Ecto neural progenitor cell (in vitro differentiated cells): ENCODE measurements at places on chromosomes 13 and 19.

DNA sequence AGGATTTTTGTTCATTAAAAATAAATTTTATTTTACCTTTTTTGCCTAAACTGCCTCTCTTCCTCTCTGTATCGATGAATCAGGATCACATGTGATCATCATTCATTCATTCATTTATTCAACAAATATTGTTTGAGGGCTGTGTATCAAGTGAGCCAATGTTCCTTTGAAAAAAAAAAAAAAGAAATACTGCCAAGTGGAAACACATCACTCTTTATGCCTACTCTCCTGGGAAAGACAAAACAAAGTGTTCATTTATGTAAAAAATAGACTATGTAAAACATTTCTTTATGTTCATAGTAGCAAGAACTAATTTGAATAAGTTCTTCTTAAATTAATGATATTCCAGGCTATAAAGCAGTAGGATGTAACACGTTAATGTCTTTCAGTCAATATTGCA, 233.1 kb downstream of the POSTN start:
- no peak for DNase-seq

- DNase-seq: no peak
These were observed 18.0 kb downstream of the FAM124A start for GRCh38 chr13:51240178-51240577.

DNA sequence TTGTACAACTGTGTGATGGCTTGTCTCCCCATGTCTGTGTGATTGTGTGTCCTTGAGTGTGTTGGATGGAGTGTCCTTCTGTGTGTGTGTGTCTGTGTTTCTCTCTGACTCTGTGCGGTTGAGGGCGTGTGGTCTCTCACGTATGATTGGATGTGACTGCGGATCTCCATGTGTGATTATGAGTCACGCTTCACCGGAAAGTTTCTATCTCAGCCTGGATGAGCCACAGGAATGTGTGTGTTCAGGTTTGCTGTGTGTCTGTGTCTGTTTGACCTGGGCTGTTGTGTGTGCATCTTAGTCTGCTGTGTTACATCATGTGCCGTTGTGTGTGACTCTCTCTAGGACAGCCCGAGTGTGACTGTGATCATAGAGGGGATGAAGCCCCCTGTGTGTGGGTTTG, 15.5 kb upstream of the ZNF835 start:
- no peak for DNase-seq

DNA sequence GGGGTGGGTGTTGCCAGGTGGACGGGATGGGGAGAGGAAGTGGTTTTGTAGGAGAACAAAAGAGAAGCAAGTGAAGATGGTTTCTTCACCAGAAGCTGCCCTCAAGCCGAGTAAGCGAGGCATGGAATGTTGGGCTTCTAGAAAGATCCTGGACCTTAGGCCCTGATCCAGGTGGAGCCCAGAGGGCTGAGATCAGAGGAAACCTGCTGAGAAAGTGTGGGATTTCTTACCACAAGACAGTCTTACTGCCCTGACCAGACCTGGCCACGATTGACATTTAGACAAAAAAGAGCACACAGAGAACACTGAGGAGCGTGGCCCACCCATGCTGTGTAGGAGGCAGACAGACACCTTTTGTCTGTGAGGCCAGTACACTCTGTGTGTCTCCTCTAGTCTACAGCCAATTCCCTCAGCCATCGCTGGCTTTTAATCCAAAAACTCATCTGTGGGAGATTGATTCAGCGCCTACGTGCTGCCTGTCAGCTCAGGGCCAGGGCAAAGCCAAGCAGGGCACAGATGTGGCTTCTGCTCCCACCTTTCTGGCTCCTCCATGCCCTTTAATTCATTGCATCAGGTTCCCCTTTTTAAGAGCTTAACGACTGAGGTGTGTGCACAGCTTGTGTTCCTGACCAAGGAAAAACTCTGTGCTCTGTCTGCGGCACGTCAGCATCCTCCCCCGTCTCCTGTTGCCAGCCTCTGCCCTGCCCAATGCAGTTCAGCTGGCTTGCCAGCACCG, 123.3 kb downstream of the AKAP11 start:
- no peak for DNase-seq

DNA sequence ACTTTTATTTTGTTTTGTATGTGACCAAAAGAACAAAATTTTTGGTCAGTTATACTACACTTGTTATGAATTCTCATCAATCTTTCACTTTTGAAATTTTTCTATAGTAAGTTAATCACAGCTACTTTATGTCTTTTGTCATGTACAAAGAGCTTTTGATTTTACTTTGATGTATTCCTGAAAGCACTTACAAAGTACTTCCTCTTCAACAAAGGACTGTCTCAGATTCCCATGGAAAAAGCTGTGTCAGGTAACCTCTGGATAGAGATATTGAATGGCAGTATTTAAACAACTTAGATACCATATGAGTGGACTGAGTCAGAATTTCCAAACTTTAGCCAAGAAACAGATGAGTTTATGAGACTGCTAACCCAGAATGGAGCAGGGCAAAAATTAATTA, 689.3 kb upstream of the ATXN8OS start:
- no peak for DNase-seq

DNA sequence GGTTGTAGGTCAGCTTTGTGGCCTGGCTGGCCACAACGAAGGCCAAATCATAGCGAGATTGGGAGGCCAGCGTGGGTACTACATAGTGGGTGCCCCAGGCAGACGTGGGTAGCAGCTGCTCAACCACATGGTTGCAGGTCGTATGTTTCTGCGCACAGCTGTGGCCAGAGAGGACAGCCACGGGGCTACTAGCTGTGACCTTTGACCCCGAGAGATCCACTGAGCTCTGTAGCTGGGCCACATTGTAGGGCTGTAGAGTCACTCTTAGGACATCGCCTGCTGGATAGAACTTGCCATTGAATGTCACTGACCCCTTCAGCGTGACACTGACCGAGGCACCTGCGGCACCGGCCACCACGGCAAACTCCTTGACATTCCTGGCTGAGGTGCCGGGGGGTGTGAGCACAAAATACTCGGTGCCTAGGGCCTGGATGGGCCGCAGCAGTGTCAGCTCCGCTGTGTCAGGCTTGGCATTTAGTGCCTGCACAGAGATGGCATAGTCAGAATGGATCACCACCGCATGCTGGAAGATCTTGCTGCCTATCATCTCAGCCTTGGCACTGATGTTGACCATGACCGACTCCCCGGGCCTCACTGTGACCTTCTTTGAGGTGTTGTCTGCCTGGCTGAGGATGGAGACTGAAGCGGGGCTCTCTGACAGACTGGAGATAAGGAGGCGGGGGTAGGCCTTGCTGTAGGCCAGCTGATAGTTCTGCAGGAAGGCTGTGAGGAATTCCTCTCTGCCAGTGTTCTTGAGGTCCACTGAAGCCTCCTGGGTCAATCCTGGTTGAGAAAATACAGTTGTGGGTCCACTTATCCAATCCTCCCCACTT, 6.7 kb downstream of the FCGBP start:
- DNase-seq: no peak

DNA sequence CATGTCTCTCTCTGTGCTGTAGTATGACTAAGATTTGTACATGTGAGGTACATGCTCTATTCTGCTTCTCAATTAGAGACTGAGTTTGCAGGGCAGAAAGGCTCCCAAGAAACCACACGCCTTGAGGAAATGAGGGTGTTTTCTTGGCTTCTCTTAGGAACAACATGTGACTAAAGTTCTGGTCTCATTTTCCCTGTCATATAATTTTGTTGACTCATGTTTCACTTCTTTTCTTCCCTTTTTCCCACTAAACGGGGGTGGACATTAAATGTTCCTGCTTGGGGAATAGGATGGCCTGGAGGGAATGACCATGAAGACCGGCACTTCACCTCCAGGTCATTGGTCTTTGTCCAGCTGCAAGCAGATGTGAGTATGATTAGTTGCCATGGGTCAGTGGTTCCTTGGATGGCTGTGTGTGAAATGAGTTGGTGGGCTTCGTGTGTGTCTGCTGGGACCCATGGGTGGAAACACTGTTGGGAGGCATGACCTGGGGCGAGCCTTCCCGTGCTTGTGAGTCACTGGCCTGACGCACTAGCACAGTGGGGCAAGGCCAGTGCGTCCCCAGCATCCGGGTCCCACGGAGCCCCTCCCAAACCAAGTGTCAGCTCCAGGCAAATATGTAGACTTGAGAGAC, 56.6 kb downstream of the COL4A1 start:
- DNase-seq: no peak

DNA sequence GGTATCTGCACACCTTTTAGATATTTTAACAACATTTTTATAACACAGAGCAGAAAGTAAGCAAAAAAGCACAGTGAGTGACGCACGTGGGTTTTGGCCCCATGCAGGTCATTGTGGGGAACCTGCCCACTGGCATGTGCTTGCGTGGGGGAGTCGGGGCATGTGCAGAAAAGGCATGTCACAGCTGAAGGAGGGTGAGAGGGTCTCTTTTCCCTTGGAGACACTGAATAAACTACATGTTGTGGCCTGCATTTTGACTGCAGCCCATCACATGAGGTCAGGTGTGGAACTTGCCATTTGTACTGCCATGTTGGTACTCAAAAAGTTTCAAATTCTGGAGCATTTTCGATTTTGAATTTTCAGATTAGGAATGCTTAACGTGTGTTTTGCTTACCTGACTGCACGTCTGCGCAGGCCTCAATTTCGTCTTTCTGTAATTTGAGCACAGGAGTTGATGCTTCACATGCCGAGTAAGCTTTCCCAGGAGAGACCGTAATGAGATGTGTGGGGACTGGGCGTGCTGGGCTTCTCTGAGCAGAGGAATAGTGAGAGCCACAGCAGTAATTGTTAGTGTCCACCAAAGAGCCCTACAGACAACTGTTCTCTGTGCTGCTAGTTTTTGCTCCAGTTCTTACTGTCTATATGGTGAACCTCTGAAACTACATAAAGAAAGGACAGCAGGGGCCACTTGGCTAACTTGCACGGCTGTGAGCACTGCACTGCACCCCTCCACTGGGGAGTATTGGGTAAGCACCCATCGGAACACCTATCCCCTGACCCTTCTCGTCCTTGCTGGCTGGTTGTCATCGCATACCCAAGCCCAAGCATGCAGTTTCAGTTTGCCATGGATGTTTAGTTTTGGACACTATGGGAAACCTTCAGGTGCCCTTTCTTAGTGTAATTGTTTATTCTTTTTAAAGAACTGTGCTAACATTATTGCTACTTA, 72.9 kb upstream of the GPR183 start:
- peak; percentile 21 for DNase-seq

- no peak for DNase-seq
These were observed 161.1 kb downstream of the DCT start for GRCh38 chr13:94318418-94318817.

GRCh38 chr19:18513868-18514267, 8.0 kb downstream of the ELL start:
- no peak for DNase-seq

DNA sequence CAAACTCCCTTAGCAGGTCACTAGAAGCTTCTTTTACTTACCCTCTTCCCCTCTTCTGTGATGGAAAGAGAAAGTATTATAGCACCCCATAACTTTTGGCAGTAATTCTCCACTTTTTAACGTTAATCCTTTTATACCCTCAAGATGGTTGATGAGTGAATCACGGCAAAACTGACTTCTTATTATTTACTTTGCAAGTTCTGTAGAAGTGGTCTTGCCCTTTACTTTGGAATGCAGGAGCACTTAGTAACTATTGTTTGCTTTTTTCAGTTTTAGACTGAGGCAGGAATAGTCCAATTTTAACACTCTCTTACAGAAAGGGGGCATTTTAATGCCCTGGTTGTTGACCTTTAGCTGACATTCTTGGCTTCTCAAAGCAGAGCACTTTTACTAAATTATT, 260.1 kb downstream of the LMO7 start:
- no peak for DNase-seq

- DNase-seq: no peak
These were observed 34.8 kb upstream of the C1QTNF9 start for GRCh38 chr13:24274452-24275021.

- no peak for DNase-seq
These were observed 204.5 kb upstream of the ATXN8OS start for GRCh38 chr13:69903081-69903480.

DNA sequence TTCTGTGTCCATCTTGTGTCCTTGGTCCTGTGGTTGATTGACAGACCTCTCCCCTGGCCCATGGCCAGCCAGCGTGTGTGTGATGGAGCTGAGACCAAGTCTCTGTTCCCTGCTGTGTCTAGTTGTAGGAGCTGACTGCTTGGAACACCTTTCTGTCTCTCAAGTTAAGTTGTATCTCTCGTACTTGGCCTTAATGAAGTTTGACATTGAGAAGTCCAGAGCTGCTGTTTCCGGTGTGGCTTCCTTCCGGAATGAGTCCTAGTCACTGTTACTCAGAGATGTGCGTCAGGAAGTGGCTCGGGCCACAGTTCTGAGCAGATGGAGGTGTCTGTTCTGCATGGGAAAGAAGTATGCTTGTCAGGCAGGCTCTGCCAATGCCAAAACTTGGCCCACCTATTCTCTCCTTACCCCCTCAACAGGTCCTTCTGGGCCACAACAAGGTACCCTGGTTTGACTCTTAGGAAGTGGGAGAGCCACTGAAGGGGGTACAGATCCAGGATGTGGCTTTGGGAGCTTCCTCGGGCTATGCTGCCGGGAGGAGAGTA, 54.3 kb downstream of the GATAD2A start:
- DNase-seq: no peak

DNA sequence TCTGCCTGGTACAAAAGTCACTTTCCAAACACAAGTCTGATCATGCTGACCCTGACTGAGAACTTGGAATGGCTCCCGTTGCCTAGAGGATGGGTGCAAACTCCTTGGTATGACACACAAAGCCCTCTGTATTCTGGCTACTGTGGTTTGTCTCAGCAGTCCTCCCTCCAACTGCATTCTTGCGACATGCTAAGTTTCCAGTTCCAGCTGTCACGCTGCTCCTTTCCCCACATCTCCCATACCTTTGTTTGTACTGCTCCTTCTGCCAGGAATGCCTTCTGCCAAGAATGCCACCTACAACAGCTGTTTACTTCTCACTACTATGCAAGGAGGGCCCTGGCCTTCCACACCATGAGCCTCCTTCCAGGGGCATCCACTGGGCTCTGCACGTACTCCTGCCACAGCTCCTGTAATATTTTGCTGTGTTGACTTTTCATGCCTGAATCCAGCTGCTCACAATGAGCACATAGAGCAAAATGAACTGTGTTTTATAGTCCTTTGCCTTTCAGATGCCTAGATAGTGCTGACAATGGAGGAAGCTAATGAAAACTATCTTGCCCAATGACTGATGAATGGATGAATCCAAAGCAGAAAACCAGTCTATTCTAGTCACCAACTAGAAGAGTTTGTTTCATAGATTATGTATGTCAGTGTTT, 543.7 kb downstream of the EFNB2 start:
- no peak for DNase-seq
